Nephron progenitor cell (in vitro differentiated cells): ENCODE measurements at places on chromosomes 12 and 14.

DNA sequence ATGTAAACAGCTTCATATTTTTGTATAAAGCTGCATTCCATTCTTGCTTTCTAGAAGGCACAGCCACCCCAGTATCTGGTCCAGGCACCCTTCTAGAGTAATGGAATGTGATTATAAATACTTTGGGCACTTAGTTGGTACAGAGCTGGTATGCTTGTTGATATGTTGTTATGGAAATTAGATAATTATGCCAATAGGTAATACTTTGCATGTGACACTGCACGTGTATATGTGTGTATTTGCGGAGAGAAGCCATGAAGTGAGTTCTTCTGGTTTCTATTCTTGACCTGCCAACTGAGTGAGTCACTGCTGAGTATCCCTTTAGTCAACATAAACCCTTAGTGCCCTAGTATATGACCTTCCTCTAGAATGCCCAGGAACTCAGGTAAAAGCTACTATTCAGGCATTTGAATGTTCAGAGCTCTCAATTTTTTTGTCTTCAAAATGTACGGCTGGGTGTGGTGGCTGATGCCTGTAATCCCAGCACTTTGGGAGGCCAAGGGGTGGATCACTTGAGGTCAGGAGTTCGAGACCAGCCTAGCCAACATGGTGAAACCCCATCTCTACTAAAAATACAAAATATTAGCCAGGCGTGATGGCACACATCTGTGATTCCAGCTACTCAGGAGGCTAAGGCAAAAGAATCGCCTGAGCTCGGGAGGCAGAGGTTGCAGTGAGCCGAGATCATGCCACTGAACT lies 6.2 kb upstream of the TCP11L2 start:
- peaks cover 18% of the 10 kb centered on the region for H3K4me1 ChIP-seq
- H3K27ac ChIP-seq = no peak overlapping the region
- peaks cover 14% of the 10 kb centered on the region for H3K27me3 ChIP-seq
- DNase-seq = no peak

DNA sequence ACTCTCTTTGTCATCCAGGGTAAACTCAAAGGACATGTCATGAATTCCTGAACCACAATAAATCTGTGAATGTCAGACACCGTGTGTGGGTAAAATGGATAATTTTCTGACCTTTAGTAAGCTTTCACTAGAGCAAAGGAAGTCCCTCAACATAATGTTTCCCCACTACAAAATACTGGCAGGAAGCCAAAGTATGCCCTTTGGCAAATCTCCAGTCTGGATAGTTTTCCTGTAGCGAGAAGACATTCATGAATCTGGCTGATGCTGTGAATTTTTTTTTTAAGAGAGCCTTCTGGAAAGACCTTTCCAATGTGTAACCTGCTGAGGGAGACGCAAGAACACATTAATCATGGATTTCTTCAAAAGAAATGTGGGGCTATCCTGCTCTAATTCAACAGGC lies 389.6 kb upstream of the DDHD1 start:
- DNase-seq = no peak
- no peak overlapping the region for H3K27ac ChIP-seq
- H3K4me1 ChIP-seq = peaks cover 52% of the 10 kb centered on the region
- no peak overlapping the region for H3K4me3 ChIP-seq
- H3K36me3 ChIP-seq = no peaks in the 10 kb centered on the region

GRCh38 chr12:28100717-28101116 lies 89.5 kb upstream of the CCDC91 start:
- peaks cover 10% of the 10 kb centered on the region for H3K4me1 ChIP-seq
- H3K27ac ChIP-seq = no peak overlapping the region
- no peak for DNase-seq
- no peak overlapping the region for H3K4me3 ChIP-seq
- no peaks in the 10 kb centered on the region for H3K36me3 ChIP-seq

DNA sequence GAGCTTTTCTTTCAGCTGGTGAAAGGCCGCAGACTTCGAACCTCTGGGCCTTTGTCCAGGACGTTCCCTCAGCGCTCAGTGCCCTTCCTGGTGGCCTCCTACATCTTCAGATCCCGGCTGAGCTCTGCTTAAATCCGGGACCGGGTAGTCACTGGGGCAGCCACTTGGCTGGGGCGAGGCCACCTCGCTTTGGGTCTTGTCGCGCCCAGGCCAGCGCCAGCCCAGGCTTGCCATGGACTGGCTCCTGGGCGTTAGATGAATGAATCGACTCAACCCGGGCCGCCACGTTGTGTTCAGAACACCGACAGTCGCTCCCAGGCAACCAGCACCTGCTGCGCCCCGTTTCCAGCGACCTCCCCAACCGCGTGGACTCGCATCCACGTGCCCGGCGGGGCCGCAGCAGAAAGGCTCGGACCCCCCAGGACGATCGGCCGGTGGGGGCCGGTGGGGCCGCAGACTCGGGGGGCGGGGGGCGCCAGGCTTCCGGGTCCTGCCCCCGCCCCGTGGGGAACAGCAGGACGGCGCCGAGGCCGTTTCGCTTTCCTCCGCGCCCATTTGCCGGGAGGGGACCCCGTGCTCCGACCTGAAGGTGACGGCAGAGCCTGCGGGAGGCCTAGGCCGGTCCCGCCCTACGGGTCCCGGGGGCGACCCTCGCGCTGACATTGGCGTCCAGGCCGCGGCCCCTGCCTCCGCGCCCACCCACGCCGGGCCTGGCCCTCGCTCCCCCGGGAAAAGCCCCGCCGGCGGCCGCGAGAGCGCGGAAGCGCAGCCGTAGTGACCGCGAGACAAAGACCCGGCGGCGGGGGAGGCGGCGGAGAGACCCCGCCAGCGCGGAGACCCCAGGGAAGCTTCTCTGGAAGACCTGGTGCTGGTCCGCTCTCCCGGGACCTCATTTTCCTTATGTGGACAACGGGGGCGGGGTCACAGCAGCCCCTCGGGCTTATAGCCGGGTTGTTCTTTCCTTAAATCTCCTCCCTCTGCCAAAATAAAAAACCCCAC lies 37.3 kb upstream of the RCOR1 start:
- no peaks in the 10 kb centered on the region for H3K36me3 ChIP-seq
- H3K4me1 ChIP-seq = peaks cover 23% of the 10 kb centered on the region
- no peak overlapping the region for H3K27ac ChIP-seq
- DNase-seq = peak; percentile 78
- peaks cover 3% of the 10 kb centered on the region for H3K27me3 ChIP-seq

- no peak for DNase-seq
- H3K27me3 ChIP-seq = no peaks in the 10 kb centered on the region
- H3K4me1 ChIP-seq = no peaks in the 10 kb centered on the region
- H3K27ac ChIP-seq = no peak overlapping the region
- H3K4me3 ChIP-seq = no peak overlapping the region
Measured at GRCh38 chr14:67650151-67650550, 24.3 kb downstream of the VTI1B start.

- H3K4me1 ChIP-seq = peaks cover 77% of the 10 kb centered on the region
- H3K4me3 ChIP-seq = no peak overlapping the region
- no peak for DNase-seq
- H3K36me3 ChIP-seq = peaks cover 8% of the 10 kb centered on the region
Measured at GRCh38 chr14:68312884-68313610, 479.8 kb downstream of the ZFP36L1 start.

GRCh38 chr14:76719666-76720065 lies 41.6 kb upstream of the VASH1 start:
- peaks cover 4% of the 10 kb centered on the region for H3K27me3 ChIP-seq
- H3K36me3 ChIP-seq = peaks cover 5% of the 10 kb centered on the region
- peak overlapping the region; percentile 80 for H3K27ac ChIP-seq
- H3K4me3 ChIP-seq = no peak overlapping the region

DNA sequence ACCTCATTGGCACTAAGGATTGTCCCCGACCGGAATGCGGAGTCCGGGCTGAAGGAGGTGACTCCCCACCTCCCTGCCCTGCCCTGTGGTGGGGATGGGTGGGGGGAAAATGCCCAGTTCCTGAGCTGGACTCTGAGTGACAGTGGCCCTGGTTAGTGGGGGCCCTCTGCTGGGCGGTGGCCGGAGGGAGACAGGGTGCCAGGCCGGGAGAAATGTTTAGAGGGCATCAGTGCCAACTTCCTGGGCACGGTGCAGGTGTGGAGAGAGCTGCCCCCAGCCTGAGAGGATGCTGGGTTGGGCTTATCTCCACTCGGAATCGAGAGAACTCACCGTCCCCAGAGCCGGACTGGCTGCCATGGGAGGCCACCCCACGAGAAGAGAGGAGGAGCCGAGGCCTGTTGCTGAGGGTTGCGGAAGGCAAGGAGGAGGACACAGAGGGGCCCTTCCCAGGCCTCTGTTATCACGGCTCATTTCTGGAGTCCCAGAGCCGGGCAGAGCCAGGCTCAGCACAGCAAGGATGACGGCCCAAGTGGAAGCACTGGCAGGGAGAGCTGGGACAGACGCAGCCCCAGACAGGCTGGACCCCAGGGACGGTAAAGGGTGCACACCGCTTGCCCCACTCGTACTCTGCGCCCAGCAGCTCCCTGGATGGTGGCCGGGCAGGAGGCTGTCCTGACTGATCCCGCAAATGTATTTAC lies 156.7 kb downstream of the KIF26A start:
- no peak overlapping the region for H3K27ac ChIP-seq
- H3K36me3 ChIP-seq = no peaks in the 10 kb centered on the region
- peaks cover 46% of the 10 kb centered on the region for H3K4me1 ChIP-seq
- H3K27me3 ChIP-seq = peaks cover 32% of the 10 kb centered on the region
- no peak overlapping the region for H3K4me3 ChIP-seq

GRCh38 chr14:100409651-100410050 lies 86.5 kb downstream of the SLC25A47 start:
- H3K36me3 ChIP-seq = peaks cover 4% of the 10 kb centered on the region
- H3K4me3 ChIP-seq = no peak overlapping the region
- DNase-seq = no peak
- H3K4me1 ChIP-seq = peaks cover 53% of the 10 kb centered on the region

DNA sequence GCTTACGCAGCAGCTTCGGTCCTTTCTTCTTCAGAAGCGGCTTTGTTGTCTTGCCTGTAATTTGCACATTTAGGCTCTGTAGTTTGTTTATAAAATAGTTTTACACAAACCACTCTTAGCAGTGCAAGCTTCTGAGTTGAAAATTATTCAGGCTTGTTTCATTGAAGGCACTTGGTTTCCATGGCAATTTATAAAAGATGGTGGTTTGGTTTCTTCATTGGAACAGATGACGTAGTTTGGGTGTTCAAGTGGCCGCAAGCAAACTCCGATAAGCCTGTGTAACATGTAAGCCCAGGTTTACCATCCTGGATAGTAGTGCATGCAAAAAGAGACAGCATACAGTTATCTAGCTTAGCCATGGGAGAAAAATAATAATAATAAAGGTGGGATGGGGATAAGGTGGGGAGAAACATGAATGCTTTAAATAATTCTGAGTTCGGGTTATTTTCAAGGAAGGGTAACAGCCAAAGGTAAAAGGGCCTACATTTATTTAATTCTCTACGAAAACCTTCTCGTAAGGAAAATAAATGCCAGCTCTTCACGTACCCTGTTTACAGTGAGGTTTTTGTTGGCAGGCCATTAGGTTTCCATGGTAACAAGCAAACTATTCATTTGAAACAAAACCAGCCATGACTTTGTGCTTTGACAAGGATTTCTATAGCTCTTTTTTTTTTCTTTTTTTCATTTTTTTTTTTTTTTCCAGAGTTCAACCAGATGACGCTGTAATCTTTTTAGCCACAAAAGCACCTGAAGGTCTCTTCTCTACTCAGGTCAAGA lies 189.6 kb upstream of the RPL10L start:
- no peaks in the 10 kb centered on the region for H3K4me1 ChIP-seq
- H3K4me3 ChIP-seq = no peak overlapping the region
- no peak for DNase-seq
- no peak overlapping the region for H3K27ac ChIP-seq
- no peaks in the 10 kb centered on the region for H3K27me3 ChIP-seq

DNA sequence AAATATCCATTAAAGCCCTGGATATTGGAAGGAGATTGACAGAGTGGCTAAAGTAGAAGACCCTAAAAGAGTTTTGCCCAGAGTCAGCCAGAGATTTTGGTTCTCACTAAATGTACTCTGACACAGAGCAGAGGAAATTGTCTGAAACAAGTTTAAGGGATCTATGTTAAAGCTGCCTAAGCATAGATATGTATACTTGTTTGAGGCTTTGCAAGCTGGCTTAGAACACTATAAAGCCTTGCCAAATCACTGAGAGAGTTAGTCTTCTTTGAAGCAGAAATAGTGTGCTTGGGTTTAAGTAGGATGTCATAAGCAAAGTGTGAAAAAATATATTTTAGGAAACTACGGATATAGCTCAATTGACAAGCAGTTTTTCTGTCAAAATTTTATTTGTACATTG lies 653.5 kb downstream of the FSCB start:
- no peak for DNase-seq
- no peaks in the 10 kb centered on the region for H3K36me3 ChIP-seq
- no peak overlapping the region for H3K27ac ChIP-seq
- H3K4me1 ChIP-seq = no peaks in the 10 kb centered on the region
- H3K27me3 ChIP-seq = no peaks in the 10 kb centered on the region
- no peak overlapping the region for H3K4me3 ChIP-seq

GRCh38 chr12:117067638-117068037 lies 31.6 kb downstream of the TESC start:
- H3K4me1 ChIP-seq = peaks cover 16% of the 10 kb centered on the region
- no peaks in the 10 kb centered on the region for H3K36me3 ChIP-seq
- H3K27ac ChIP-seq = no peak overlapping the region
- no peak for DNase-seq
- no peak overlapping the region for H3K4me3 ChIP-seq

DNA sequence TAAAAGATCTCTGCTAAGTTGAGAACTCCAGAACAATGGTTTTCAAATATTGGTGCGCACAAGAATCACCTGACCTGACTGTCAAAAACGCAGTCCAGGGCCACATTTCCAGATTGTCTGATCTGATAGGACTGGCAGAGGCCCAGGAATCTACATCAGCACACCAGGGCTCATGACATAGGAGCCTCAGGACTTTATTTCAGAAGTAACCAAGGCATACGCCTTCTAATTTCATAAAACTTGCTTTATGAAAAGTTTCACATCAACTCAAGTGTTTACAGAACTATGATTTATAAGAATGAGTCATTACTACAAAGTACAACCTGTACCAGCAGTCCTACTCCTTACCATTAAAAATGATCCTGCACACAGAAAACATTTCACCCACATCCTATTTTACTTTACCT lies 47.7 kb upstream of the PTPRO start:
- H3K27ac ChIP-seq = no peak overlapping the region
- peaks cover 3% of the 10 kb centered on the region for H3K27me3 ChIP-seq
- peaks cover 23% of the 10 kb centered on the region for H3K4me1 ChIP-seq
- no peaks in the 10 kb centered on the region for H3K36me3 ChIP-seq
- H3K4me3 ChIP-seq = no peak overlapping the region

GRCh38 chr14:49768301-49769121 lies 558 bp downstream of the KLHDC2 start:
- peaks cover 13% of the 10 kb centered on the region for H3K36me3 ChIP-seq
- peak; percentile 51 for DNase-seq
- peak overlapping the region; percentile 100 for H3K27ac ChIP-seq
- peak overlapping the region; percentile 99 for H3K4me3 ChIP-seq
- no peaks in the 10 kb centered on the region for H3K27me3 ChIP-seq
- H3K4me1 ChIP-seq = peaks cover 40% of the 10 kb centered on the region

- no peak for DNase-seq
- no peaks in the 10 kb centered on the region for H3K4me1 ChIP-seq
- no peak overlapping the region for H3K4me3 ChIP-seq
- peaks cover 23% of the 10 kb centered on the region for H3K27me3 ChIP-seq
- no peaks in the 10 kb centered on the region for H3K36me3 ChIP-seq
Measured at GRCh38 chr12:99976762-99977161, 8.0 kb downstream of the ANKS1B start.

GRCh38 chr12:62774794-62775193 lies 160.2 kb downstream of the PPM1H start:
- no peak overlapping the region for H3K4me3 ChIP-seq
- peaks cover 4% of the 10 kb centered on the region for H3K4me1 ChIP-seq
- no peak overlapping the region for H3K27ac ChIP-seq
- DNase-seq = no peak
- peaks cover 4% of the 10 kb centered on the region for H3K36me3 ChIP-seq
- H3K27me3 ChIP-seq = no peaks in the 10 kb centered on the region
